Ureter (tissue), 1 donor: ENCODE measurements at places on chromosomes 7 and 10. TPM values are rescaled to one million over a fixed set of nuclear protein-coding genes. Genes with fewer than 3 reads are reported as not detected.

GRCh38 chr10:70031215-70031614 lies 21.4 kb upstream of the MACROH2A2 start:
- no peak for DNase-seq

- no peak for DNase-seq
Observed at GRCh38 chr10:23157691-23158369, 34.3 kb upstream of the PTF1A start.

GRCh38 chr7:48182718-48183369 lies 11.6 kb downstream of the ABCA13 start:
- DNase-seq: no peak

- DNase-seq: peak; percentile 90
Observed at GRCh38 chr7:47991741-47992311, 12.4 kb upstream of the HUS1 start.

- no peak for DNase-seq
Observed at GRCh38 chr7:41691286-41692190, 11.4 kb downstream of the INHBA start.

DNA sequence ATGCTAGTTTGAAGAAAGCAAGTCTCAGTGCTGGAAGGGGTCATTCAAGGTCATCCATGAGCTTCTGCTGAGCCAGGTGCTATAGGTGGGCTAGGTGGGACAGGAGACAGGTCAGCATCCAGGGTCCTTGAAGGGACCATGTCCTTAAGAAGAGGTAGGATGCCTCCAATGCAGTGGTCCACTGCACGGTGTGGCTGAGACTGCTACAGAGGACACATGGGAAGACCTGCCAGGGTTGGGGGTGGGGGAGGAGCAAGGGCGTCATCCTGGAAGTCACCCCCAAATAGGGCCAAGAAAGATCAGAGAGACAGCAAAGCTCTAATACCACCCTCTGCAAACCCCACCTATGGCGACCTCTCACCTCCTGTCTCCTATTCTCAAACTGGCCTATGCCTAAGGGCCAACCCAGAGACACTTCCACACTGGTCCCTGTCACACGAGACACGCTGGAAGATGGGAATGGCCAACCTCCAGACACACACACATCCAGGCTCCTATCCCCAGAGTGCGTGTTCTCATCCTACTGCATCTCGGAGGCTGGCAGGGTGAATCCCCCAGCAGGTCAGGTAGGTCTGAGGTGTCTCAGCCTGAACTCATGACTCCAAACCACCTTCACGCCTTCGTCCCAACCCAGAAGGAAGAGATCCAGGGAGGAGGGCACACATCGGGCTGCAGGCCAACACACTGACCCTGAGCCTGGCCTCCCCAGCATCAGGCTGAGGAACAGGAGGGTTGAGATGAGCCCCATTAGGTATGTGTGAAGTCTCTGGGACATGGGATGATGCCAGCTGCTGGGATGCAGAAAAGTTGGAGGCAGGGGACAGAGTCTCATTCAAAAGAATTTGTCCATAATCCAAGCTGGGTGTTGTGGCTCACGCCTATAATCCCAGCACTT lies 5.6 kb upstream of the PPP1R35 start:
- DNase-seq: no peak

GRCh38 chr10:2985729-2986232 lies 81.6 kb upstream of the PFKP start:
- peak; percentile 69 for DNase-seq

CALHM1 gene
- total RNA-seq: not detected
